ENCODE measurements at places on chromosomes 4 and X.

GRCh38 chrX:111302284-111302683, 32.0 kb upstream of the CAPN6 start:
- no peak for DNase-seq

GRCh38 chr4:101419336-101420135, 72.2 kb upstream of the PPP3CA start:
- DNase-seq = peak; percentile 72

DNA sequence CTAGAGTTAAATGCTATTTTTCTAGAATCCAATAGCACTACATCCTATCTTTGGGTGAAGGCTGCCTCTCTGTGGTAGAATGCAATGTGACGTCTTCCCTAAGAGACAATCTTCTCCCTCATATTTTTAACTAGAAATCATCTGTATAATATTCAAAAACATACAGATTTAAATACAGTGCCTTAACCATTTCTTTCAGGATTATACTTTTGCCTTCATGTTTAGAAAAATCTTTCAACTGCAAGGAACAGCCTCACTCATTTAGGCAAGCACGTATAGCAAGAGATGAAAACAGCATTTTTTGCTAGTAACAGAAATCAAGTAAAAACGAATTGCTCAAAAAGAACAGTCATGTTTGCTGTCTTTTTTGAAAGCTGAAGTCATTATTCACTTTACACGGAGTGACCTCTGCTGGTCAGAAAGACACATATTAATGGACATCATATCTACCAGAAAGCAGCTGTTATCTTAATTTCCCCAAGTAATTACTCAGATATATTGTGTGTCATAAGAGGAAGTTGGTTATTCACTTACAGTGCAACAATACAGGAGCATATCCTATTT, 422.3 kb downstream of the STPG2 start:
- DNase-seq = no peak

DNA sequence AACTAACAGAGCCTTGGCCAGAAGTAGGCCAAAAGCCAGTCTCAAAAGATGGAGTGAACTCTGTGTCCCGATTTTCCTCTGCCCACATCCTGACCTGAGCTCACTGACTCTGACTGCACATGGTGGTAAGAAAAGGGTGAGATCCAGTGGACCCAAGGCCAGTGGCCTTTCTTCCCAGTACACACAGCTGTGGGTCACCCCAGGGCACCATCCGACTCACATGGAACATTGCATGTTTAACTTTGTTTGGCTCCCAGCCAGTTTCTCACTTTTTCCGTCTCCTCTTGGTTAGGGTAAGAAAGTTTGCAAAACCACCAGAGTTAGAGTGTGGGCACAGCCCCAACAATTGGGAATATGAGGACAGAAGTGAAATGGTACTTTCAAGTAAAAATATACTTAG, 69.8 kb downstream of the GAB1 start:
- no peak for DNase-seq

GRCh38 chrX:22739276-22739675, 260.5 kb upstream of the DDX53 start:
- DNase-seq = no peak

DNA sequence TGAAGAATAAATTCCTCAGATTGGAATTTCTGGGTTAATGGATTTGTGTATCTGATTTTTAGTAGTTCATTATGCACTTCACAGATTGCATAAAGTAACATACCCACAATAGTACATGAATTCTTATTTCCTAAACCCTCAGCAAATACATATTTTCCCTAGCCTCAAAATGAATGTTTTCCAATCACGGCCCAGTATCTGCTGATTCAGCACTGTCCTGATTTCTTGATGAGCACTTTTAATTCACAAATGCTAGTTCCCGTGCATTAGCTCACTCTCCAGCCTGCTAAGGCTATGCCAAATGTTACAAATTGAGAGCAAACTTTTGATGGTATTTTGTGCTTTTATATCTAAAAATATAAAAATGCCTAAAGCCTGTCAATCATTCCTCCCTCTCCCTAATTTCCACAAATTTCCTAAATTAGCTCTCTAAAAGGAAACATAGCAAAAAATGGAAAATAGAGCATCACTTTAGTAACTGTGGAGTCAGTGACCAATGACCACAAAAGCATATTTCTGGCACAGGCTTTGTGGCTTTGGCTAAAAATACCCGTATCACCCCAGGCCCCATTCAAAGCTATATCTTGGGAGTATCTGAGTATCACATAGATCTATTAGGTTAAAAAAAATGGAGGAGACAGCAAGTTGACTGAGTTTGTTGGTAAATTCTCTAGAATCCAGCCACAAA, 75.5 kb downstream of the NAF1 start:
- no peak for DNase-seq

DNA sequence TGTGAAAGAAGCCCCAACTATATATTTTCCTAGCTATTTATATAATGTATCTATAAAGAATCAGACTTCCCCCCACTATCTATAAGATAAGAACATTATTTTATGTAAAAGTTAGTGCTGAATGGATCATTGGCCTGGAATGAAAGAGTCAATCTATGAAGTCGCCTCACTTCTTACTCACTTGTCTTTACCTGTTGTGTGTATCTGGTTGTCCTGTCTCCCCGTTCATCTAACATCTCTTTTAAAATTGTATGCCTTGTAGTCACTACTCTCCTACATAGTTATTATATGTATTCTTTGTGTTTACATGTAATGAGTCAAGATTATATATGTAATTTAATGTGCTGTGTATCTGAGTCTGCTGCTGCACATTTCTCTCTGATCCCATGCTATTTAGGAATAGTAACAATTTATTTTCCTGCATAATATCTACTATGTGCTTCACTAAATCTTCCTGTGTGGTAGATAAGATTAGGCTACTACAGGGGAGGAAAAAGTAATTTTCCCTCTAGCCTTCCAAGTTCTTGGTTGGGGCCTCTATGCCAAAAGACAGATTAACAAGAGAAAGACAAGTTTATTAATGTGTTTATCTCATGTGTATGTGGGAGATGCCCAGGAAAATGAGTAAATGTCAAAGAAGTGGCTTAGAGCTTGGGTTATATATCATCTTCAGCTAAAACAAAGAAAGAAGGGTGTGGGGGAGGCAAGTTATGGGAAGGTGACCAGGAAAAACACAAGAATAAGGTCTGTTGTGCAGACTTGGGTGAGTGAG, 77.6 kb upstream of the FRMPD4 start:
- DNase-seq = no peak

Measured in cardiac muscle cell (in vitro differentiated cells and primary cell).